Stimulated activated CD8-positive, alpha-beta memory T cell treated with anti-CD3 and anti-CD28 coated beads, Interleukin-12 subunit alpha, Interleukin-12 subunit beta, amount 100 ng/mL, for 1 hour (primary cell): ENCODE measurements at places on chromosomes 13 and 19.

DNA sequence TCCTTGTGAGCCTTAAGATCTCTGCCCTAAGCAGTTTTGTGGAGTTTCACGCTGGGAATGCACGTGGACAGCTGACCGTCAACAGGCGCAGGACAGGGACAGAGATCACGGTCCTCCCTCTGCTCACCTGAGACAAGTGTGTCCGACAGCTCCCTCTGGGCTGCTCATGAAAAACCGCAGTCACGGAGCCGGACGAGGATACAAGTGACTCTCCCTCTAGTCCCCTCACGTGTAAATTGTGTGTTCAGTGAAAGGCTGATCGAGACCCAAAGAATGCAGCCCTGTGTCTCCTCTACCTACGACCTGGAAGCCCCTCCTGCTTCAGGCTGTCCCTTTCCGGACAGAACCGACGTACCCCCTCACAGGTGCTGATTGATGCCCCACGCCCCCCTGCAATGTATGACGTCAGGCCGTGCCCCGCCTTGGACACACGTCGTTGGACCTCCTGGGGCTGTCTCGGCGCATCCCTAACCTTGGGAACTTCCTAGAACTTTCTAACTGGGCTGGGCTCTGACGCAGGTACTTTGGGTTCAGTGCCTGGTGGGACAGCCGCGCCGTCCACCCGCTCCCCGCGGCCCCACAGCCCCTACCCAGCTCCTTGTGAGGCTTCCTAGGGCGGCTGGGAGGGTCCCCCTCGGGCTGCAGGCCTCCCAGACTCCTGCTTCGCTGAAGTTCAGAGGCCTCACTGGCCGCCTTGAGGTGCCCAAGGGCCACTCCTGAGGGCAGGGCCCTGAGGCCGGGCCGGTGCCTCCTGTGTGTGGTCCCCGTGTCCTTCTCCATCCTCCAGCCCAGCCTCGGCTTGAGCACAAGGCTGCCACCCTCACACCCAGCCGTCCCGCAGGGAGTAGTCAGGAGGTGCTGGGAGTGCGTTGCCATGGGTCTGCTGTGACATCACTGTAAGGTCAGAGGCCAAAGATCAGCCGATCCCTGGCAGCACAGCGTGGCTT, at the start of gene C13orf46:
C13orf46 (minus strand) TSS at position 859 of the 947 bp plus-strand sequence; CDS start at position 780, 79 bp downstream.
- DNase-seq = no peak

- no peak for DNase-seq
These were observed 226.5 kb downstream of the POU4F1 start for GRCh38 chr13:78376822-78377221.

DNA sequence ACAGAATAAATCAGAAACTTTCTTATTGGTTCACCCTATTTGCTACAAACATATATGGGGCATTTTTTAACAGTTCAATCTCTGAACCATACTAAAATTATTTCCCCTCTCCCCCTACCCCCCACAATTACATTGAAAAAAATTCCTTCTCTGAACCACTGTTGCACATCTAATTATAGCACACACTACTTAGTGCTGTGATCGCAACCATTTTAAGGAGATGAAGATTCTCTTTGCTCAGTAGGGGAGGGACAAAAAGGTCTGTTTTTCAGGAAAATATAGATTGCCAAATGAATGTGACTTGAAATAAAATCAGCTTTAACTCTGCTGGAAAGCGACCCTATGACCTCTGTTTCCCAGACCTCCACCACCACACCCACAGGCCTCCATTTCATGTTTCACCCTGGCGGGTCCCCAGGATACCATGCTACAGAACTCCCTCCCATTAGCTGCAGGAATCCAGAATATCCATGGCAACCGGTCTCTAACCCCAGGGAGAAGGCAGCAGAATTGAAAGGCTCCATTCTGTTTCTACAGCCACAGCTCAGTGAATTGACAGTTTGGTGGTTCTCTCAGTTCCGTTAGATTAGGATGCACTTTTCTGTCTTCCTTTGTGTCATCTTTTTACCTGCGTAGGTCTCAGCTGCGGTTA, 286.3 kb downstream of the TBC1D4 start:
- DNase-seq = no peak

GRCh38 chr13:102679449-102680132, 15.3 kb downstream of the METTL21C start:
- DNase-seq = no peak

GRCh38 chr19:16148443-16149229, 5.2 kb downstream of the HSH2D start:
- DNase-seq = no peak

DNA sequence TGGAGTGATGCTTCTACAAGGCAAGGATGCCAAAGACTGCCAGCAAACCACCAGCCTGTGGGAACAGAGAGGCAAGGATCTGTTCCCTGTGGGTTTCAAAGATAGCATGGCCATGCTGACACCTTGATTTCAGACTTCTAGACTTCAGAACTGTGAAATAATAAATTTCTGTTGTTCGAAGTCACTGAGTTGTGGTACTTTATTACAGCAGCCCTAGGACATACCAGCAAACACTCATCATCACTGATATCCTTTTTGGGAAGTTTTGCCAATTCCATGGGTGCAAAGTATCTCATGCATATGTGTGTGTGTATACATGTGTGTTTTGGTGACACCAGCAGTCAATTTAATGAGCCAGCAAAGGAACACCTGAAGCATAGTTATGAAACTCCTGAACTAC, 21.0 kb downstream of the LMO7 start:
- DNase-seq = no peak

DNA sequence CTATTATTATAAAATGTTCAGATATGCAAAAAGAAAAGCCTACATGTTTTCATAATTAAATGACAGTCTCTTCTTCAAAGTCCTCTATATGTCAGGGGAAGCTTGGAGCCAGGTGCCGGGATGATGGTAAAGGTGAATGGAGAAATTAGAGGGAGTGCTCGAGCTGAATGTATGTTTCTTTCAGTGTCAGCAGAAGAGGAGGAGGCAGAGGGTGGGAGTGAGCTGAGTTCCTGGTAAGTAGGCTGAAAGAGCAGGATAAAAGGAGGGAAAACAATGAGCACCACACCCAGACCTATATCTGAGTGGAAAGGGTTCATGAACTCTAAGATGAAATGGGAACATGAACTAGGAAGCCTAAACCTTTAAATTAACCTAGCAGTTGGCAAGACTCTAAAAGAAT, 307.6 kb upstream of the NBEA start:
- no peak for DNase-seq

GRCh38 chr19:44613295-44614178, at the start of gene IGSF23:
Gene IGSF23 (plus strand): TSS chr19:44613563. CDS start chr19:44613646, 83 bp downstream.
- DNase-seq = no peak

- no peak for DNase-seq
These were observed 1.1 kb upstream of the TTYH1 start for GRCh38 chr19:54414156-54414555.

DNA sequence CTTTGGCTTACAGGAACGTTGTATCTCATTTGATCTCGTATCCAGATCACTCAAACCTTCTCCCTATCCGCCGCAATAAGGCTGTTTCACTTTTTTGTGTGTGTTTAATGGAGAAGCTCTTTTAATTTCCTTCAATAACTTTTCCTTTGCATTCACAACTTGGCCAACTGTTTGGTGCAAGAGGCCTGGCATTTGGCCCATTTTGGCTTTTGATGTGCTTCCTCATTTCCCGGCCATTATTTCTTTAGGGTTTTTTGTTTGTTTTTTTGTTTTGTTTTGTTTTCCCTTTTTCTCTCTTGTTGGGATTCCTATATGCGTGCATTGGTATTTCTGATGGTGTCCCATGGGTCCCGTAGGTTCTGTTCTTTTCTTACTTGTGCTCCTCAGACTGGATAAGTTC, 6.1 kb upstream of the UPF3A start:
- no peak for DNase-seq

- DNase-seq = no peak
These were observed 26.0 kb downstream of the MED4 start for GRCh38 chr13:48068952-48069351.

DNA sequence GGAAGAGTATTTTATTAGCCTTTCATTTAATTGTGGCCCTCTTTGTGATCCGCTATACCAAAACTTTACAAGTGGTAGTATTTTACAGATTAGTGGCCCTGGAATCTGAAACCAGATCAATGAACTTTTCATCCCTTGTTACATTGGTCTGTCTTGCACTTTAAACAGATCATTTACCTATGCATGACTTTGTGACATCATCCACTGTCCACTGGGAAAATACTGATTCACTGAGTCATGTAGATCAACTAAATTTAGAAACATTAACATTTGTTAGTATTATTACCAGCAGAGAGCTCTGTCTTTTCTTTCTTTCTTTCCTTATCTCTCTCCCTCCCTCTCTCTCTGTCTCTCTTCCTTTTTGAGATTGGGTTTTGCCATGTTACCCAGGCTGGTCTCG, 17.5 kb downstream of the PCDH8 start:
- DNase-seq = no peak

DNA sequence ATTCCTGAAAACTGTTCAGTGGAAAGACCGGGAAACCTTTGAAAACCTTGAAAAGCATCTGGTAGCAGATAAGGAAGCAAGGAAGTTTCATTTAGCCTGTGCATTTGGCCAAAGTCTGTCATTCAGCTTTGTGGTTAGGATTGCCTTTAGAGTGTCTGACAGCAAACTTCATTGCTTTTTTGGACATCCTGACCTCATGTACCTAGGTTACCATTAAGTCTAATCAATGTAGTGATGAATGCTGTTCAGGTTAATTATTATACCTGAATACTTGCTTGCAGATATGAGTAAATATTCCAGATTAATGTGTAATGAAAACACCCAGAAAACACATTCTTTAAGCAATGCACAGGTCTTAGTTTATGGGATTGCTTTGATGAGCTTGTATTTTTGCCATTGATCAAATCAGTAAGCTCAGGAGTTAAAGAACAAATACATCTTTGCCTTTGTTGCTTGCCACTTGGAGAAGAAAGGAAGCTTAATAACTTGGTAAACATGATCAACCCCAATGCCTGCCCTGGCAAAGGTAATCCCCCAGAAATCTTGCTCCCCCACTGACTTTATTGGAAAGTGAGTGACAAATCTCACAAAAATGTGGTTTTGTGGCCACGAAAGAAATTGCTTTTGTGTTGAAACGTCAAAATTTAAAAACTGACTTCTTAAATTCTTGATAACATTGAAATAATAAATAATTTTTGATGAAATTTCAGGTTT, 87.4 kb downstream of the SLC15A1 start:
- no peak for DNase-seq

DNA sequence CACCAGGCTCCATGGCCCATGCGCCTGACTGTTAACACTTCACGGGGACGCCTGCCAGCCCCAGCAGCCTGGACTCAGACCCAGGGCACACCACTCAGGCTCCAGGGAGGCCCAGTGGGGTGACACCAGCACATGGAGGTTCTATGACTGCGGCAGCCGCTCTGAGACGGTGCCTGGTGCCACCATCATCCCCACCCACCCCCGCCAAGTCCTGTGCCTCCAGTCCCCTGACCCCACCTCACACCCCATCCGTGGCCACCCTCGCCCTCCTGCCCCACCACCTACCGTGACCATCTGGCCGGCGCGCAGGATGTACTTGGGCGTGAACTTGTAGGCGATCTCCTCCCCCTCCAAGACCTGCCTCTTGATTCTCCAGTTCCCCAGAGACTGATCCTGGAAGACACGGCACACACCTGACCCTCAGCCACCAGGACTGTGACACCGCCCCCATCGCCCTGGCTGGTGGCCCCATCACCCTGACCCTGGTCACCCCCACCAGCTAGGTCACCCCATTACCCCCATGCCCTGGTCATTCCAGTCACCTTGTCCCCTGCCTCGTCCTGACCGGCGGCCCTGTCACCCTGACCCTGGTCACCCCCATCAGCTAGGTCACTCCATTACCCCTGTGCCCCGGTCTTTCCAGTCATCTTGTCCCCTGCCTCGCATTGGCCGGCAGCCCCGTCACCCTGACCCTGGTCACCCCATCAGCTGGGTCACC, 4.9 kb upstream of the TIMM13 start:
- DNase-seq = no peak

- DNase-seq = peak; percentile 26
These were observed 40.2 kb downstream of the SMIM24 start for GRCh38 chr19:3440082-3440481.

DNA sequence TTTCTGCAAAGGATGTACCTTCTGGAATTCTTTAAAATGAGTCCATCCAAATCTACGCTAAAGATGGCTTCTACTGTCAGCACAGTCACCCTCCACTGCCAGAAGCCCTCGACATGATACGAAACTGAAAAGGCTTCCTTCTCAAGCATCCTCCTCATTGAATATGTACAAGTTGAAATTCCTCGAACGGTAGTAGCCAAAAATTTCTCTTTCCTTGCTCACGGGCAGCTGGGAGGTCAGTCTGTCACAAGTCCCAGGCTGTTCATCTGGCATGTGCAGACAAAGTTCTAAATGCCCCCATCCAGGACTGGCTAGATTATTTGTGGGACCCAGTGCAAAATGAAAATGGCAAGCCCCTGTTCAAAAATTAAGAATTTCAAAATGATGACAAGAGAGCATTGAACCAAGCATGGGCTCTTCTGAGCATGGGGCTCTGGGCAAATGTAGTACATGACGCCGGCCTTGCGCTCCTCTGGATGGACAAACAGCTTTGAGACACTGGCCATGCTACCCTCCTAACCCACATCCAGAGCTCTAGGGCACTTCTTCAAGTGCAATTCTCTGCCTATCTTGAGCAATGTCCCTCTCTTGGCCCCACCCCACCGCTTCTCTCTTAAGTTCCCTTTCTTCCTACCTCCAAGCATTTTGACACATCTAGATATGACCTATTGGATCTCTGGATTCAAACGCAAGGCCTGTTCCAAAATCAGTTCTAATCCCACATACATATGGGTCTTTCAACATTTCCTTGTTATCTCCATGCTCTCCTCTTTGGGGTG, 78.9 kb upstream of the FLT1 start:
- no peak for DNase-seq

DNA sequence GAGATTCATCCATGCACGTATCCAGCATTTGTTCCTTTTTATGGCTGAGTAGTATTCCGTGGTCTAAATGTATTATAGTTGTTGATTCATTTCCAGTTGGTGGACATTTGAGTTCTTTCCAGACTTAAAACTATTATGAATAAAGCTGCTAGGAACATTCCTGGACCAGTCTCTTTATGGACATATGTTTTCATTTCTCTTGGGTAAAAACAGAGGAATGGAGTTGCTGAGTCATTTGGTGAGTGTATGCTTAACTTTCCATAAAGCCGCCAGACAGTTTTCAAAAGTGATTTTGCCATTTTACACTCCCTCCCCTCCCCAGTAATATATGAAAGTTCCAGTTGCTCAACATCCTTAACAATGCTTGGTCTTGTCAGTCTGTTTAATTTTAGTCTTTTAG, 116.4 kb downstream of the TSHZ3 start:
- DNase-seq = no peak

DNA sequence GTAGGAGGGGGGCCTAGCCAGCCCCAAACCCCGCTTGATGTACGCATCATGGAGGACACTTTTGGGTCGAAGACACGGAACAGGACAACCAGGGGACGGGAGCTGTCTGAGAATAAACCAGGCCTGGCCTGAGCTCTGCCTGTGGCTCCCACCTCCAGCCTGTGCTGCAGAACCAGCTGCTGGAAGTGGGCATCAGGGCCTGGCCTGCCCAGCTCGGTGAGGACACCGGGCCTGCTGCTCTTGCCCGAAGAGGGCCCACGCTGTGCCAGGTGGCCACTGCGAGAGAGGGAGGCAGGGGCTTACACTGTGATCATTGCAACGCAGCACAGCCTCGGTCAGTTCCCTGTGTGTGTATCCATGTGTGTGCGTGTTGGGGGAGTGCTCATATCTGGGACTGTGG, 34.6 kb downstream of the CEBPG start:
- no peak for DNase-seq
